ENCODE measurements at places on chromosomes 1 and 21. TPM values are rescaled to one million over a fixed set of nuclear protein-coding genes. Genes with fewer than 3 reads are reported as not detected.

DNA sequence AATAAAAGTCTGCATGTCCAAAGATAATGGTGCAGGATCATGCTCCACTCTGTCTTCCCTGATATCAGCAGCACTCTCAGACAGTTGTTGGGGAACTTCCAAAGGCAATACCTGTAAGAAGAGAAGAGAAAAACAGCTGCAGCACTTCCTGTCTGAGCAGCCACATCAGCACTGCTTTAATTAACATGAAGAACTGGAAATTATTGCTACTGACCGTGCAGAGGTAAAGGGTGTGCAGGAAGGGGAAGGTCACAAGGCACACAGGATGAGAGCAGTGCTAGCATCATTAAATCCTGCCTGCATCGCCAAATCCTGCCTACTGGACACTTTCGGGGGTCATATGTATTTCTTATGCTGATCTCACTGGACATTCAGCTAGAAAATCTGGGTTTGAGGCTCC is 379.0 kb downstream of the LMX1A start:
- DNase-seq, result no peak

The ALG14 gene
- total RNA-seq, result 3.8 TPM

The RGSL1 gene
- total RNA-seq, result not detected

The KIF26B gene
- 63.3 TPM for total RNA-seq
